ENCODE measurements at places on chromosomes 7 and 10.

GRCh38 chr7:128188396-128189230 is 52.5 kb upstream of the LEP start:
- DNase-seq, result no peak

DNA sequence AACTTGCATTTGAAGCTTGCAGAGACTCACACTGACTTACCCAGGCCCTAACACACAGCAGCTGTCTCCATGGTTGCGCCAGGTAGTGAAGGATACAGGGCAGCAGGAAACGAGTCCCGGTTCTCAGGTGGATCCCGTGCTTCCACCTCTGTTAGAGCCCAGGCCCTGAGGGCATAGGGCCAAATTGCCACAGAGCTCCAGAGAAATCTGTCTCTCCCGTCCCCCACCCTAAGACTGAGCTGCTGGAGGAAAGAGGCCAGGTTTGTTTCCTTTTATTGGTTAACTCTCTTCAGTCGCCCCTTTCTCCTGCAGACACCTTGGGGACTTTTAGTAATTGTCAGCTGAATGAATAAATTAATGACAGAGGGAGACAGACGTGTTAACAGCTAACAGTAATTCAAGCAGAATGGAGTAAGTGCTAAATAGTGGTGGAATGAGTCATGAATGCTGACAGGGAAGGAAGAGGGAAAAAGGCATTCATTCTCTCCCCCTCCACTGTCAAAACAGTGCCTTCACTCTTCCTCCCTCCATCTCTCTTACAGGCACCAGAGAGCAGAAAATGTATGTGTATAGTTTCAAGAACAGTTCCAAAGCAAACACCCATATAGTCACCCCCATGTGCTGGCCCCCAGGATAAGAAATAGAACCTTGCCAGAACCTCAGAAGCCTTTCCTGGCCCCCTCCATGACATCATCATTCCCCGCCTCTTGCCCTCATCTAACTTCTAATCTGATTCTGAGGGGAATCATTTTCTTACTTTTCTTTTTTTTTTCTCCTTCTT is 16.8 kb upstream of the DLG5 start:
- no peak for DNase-seq

GRCh38 chr7:17732083-17732482 is 208.2 kb downstream of the SNX13 start:
- DNase-seq, result no peak

- DNase-seq, result no peak
These were observed 23.6 kb downstream of the MKRN1 start for GRCh38 chr7:140455743-140456142.

DNA sequence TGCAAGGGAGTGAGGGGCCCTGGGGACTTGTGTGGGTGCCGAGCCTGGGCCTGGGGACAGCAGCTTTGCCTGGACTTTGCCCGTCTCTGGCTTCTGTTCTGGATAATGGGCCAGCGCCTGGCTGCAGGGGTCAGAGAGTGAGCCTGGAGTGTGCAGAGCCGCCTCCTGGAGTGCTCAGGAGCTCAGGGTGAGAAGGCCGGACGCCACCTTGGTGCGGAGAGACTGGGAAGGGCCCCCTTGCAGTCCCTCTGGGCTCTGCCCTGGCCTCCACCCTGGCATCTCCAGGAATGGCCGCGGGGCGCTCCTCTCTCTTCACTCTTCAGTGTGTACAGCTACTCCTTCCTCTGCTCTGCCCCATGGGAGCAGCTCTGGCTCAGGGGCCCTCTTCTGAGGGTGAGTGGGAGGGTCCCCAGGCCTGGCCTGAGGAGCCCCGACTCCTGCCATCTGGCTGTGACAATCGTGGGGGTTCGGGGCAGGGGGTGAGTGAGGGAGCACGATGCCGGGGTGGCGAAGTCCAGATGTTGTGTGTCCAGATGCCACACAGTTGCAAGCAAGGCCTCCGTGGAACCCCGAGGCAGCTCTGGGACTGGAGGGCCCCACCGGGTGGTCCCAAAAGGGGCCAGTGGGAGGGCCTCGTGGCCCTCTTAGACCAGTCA is 187.1 kb downstream of the DNAJB6 start:
- DNase-seq, result no peak

- no peak for DNase-seq
These were observed 140.4 kb upstream of the NPY start for GRCh38 chr7:24143547-24143946.

DNA sequence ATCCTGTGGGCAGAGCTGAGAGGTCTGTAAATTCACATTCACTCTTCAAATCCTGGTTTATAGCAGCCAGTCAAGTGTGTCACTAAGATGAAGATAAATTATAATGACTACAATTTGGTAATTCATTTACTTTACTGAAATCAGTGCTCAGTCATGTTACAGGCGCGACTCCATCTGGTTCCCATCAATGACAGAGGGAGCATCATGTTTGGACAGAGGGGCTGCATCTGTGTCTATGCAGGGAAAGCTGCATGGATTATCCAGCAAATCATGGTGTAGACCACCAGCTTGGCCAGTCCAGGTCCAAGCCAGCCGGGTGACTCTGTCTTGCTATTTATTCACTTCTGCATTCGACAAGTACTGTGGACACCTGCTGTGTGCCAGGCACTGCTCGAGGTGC is 214.1 kb upstream of the ZNF32 start:
- no peak for DNase-seq

DNA sequence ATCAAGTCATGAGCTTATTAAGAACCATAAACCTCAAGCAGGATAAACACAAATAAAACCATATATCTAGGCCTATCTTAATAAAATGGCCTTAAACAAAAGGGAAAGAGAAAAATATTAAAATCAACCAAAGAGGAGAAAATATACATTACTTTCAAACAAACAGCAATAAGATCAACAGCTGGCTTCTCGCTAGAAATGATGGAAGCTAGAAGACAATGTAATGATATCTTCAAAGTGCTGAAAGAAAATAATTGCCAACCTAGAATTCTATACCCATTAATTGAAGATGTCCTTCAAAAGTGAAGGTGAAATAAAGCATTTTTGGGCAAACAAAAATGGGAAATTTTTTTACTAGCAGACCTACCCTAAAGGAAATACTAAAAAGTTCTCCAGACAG is 142.9 kb upstream of the PODXL start:
- DNase-seq, result no peak

Measured in NCI-H345 (cell line).